ENCODE measurements at places on chromosomes 11 and 22.

DNA sequence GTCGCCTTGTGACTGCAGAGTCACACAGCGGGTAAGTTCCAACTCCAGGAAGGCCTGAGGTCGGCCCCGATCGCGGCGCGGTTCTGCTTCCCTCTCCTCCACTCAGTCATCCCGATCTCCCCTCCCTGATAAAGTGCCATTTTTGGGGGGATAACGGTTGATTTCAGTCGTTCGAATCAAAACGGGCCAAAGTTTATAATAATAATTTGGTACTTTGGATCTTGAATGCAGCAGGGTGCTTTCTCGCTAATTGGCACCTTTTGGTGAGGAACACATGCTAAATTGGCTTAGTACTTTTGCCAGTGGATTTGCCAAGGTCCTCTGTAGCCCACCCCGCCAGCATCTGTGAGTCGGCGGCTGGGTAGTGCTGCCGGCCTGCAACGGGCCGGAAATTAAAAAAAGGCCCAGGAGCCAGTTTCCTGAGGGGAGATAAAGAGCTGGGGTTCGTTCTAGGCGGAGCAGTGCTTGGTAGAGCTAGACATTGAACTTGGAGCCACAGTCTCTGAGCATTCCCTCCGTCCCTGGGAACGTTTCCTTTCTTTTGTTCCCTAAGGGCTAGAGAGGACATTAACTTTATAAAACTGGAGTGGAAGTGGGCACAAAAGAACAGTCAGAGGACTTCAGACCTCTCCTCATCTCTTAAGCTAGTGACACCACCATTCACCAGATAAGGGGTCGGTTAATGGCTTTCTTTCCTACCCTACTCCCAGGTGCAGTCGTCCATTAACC lies 997 bp downstream of the UBE2L3 start:
- peak; percentile 52 for DNase-seq

DNA sequence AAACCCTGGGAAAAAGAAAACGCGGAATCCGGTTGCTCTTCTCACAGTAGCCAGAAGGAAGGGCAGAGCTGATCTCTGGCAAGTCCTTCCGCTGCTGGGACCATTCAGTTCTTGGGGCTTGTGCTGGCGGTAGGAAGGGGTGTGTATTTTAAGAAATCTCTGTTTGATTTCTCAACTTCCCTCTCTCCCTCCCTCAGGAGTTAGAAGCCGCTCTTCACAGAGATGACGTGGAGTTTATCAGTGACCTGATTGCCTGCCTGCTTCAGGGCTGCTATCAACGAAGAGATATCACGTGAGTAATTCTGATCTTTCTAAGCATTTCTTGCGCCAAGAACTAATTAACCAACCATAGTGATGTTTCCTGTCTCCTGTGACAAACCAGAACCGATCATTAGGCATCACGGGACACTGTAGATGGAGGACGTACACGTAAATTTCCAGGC lies 85.9 kb upstream of the SLC25A18 start:
- no peak for DNase-seq

GRCh38 chr11:106706355-106706754 lies 311.9 kb downstream of the GUCY1A2 start:
- DNase-seq, result peak; percentile 88

DNA sequence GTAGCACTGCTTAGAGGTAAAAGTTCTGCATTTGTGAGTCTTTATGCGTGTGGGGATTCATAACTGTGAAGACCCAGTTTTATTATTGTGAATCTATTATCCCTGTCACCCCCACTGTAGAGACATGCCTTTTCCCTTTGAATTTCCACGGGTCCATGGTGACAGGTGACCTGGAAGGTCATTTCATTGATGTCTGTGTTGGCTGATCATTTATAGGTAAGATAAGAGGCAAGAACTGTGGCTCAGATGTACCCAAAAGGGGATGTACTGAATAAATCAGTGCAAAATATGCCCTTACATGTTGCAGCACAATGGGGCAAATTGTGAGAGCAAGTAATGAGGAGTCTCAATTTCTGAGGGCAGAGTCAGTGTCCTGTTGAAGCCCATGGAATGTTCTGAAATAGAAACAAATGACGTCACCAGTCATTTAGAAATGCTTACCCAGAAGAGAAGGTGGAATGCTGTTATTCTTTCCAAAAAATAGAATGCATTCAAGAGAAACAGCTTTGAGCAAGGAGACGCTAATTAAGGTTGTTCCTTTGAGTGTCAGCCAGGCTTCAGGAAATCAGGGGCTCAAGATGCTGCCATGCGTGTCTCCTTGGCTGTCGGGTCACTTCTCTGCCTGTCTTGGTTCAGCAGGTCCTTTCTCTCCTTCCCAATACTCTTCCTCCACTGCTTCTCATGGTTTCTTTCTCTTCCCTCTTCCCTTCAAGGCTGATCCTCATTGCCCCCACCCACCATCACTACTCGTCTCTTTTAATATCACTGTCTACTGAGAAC lies 118.7 kb upstream of the E2F8 start:
- DNase-seq, result peak; percentile 62
